ENCODE measurements at places on chromosomes 2 and 18.

DNA sequence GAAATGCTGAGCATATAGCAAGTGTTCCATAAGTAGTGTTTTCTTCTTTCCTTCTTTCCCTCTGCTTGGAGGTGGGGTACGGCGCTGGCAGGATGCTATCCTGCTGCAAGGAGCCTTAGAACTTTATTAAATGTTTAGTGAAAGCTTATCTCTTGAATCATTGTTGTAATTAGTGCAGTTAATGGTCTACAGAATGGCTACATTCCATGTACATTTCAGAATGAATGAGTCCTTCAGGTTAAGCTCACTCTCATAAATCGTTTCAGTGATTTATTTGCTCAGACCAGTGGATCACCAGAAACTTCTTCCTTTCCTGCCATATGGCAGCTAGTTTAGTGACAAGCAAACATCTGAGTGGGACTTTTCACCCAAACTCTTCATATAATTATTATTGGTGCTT is 3.3 kb upstream of the YWHAQ start:
- DNase-seq, result no peak

GRCh38 chr2:112343827-112344585 is 68.6 kb downstream of the ZC3H6 start:
- no peak for DNase-seq

DNA sequence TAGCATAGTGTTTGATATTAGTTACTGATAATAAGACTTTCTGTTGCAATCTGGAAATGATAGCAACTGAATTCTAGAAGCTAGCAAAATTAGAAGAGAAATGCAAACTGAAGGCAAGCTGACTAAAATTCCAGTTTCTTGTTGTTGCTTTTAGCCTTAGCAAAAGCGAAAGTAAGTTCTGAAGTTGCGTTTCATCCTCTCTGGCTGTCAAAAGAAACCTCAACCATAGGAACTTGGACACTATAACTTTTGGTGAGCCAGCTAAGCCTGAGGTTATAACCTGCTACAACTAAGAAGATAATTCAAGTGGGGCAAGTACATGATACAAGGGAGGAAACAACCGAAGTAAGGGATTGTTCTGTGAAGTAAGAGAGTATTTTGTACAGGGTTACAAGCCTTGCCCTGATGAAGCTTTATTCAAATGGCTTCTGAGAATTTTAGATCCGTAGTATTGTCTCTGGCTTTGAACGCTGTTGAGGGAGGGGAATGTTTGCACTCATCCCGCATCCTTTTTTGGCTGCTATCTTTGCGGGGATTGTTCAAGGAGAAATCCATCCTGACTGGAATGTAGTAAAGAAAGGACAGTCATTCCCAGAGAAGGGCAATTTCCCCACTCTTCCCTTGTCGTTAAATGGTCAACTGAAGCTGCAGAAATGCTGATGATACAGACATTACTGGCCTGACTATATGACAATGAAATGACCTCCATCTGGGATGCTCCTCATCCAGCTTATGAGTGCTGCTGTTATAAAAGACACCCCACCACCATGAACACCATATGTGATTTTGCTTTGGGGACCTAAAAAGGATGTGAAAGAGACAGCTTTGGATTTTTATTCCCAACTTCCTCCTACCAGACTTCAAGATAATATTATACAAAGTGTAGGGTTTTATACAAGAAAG is 7.0 kb upstream of the TMX3 start:
- no peak for DNase-seq

GRCh38 chr2:127464470-127465257 is 46.4 kb downstream of the PROC start:
- no peak for DNase-seq

DNA sequence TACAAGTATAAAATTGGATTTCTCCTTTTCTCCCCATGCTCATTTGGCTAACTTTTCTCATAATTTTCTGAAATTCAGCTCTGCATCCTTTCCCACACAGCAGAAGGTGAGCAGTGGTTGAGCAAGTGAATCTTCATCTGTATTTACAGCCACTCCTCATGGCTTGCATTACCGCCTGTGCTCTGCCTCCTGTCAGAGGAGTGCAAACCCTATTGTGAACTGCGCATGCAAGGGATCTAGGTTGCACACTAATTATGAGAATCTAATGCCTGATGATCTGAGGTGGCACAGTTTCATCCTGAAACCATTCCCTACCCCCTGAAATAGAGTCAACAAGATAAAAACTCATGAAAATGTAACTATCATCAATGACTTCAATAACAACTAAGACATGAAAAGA is 20.0 kb downstream of the ME2 start:
- DNase-seq, result no peak

GRCh38 chr2:240066489-240066888 is 13.2 kb upstream of the OR6B3 start:
- no peak for DNase-seq

DNA sequence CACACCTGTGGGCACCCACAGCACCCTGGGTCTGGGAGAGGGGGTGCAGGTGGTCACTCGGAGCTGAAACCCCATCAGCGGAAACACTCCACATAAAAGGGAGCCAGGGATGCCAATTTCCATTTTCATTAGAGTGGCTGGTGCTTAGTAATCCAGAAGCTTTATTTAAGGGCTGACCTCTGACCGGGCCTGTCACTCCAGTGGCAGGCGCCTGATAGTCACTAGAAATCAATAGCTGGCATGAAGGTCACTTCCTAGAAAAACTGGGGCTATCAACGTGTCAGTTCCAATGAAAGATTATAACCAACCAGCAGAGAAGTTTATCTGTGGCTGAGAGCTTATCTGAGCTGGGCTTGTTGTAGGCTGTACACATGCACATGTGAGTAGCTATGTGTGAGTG is 333.7 kb upstream of the SKOR2 start:
- no peak for DNase-seq

GRCh38 chr18:2304378-2305175 is 266.7 kb downstream of the METTL4 start:
- DNase-seq, result no peak

DNA sequence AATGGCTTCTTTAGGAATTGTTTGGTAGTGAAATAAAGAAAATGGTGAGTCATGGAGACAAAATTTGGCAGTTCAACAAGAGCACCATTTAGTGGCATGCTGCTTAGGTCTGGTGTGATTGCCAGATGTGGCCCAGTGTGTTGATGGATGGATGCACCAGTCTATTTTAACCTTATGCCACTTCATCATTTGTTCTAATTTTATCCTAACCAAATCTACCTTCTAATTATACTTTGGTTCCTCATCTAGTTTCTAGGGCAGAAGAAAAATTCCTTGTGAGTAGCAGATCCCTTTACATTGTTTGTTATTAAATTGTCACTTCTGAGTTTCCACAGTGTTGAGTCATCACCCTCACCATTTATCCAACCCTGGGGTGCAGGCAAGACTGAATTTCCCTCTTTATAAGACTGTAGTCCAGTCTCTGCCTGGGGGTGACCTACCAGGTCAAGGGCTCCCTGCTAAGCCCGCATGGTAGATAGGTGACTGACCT is 32.5 kb downstream of the NABP1 start:
- no peak for DNase-seq

DNA sequence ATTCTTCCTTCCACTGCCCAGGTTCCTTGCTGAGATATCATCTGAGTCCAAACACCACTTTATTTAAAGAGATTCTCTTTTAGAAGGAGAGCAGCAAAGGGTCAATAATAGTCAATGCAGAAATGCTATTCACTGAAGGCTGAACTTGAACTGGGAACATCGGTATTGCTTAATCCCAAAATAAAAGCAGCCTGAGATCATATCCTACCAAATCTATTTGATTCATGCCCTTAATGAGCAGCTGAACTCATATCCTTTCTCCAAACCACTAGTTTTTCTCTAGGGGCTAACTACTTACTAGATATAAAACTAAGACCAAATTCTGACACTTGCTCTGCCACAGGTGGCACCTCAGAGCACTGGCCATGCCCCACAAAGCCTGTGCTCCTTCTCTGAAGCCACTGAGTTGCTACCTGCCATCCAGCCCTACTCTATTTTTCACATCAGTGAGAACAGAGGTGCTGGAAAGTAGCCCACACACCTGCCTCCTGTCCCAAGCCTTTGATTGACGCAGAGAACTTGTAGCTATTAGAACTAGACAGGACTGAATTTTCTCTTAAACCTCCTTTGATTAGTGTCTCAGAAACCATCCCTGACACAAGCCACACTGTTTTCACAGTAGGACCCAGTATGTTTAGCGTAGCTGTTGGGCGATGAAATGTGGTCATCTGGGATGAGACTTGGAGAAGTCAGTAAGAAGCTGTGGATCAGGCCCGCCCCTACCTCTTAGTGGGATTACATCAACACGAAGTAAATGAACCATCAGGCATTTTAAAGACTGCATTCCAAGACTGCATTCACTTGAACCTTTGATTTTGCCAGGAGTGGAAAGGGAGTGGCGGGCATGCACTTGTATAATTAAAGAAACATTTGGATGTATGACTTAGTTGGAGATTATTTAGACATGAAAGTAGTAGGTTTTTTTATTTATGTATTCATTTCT is 124.3 kb downstream of the RBMS1 start:
- no peak for DNase-seq

DNA sequence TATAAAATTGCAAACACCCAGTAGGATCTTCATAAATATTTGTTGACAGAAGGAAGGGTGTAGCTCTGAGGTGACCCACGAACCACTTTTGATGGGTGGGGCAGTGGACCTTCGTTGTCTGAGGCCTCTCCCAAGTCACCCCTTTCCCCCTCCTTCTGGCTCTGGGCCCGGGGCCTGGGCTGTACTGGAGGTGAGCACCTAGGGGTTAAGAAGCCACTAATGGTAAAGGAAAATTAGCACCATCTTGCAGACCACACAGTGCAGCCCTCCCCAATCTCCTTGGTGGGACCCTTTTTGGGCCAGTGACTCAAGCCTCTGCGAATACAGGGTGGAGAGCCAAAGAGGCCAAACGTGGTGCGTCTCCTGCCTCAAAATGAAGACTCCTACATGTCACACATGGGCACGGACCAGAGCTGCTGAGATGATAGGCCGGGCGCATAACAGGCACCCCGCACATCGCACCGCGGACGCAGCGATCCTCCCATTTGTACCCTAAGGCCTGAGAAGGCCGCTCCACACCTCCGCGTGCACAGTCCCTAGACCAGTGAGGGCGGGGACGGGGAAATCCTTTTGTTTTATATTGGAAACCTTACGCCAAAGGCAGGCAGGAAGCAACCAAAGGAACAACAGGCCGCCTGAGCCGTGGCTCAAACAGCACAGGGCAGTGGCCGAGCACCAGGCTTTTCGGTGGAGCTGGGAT is 31.9 kb upstream of the ATP6V1B1 start:
- DNase-seq, result no peak

DNA sequence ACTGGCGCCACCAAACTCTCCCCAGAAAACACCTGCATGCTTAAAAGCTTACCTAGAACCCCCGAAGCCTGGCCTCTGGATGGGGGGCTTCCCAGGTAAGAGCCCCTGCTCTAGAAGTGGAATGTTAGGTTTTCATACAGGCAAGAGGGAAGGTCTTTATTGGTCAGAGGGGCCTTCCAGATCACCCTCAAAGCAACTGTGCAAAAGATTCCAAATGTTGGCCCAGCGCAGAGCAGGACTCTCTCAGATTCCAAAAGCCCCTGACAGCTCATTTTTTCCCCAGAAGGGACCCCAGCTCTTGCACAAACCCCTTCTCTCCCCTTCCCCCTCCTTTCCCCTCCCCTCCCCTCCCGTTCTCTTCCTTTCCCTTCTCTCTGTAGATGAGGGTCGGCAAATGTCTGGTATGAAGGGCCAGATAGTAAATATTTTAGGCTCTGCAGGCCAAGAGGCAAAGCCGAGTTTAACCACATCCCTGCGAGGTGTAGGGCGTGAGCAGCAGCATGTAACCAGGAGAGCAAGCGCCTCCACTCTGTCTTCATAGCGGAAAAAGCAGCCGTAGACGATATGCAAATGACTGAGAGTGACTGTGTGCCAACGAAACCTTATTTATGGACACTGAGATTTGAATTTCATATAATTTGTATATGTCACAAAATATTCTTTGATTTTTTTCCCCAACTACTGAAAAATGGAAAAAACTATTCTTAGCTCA is 116.9 kb downstream of the SMAD7 start:
- DNase-seq, result no peak

DNA sequence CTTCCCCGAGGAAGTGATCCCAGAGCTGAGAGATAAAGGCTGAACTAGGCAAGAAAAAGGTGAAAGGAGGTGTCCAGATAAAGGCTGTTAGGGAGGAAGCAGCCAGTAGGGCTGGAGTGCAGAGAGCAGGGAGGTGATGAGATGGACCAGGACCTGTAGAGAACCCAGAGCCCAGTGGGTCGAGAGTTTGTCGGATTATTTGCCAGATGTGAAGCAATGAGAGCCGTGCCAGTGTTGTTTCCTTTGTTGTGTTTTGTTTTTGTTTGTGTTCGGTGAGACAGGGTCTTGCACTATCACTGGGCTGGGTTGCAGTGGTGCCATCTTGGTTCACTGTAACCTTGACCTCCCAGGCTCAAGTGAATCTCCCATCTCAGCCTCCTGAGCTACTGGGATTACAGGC is 111.3 kb downstream of the ACTR3 start:
- DNase-seq, result no peak

- no peak for DNase-seq
These were observed 373.5 kb upstream of the CHST9 start for GRCh38 chr18:27558388-27559155.

- no peak for DNase-seq
These were observed 24.4 kb downstream of the NFE2L2 start for GRCh38 chr2:177239932-177240630.

GRCh38 chr2:55013936-55014335 is 36.3 kb downstream of the RTN4 start:
- DNase-seq, result no peak

- DNase-seq, result no peak
These were observed 19.2 kb upstream of the SEH1L start for GRCh38 chr18:12928641-12929040.

DNA sequence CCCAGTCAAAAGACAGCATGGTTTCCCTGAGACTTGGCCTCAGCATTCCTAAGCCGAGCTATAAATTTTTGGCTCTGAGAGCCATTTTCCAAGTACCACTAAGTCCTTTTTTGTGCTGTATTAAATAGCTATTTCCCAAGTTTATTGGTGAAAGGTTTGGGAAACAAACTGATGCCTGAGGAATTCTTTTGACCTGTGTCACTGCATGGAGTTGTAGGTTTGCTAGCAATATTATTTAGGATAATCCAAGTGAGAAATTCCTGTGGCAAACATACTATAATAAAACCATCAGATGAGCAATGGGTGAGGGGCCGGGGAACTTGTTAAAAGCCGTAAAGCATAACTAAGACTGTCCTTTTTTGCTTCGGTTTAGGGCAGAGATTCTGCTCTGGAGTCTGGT is 28.4 kb downstream of the ARHGAP28 start:
- DNase-seq, result no peak

DNA sequence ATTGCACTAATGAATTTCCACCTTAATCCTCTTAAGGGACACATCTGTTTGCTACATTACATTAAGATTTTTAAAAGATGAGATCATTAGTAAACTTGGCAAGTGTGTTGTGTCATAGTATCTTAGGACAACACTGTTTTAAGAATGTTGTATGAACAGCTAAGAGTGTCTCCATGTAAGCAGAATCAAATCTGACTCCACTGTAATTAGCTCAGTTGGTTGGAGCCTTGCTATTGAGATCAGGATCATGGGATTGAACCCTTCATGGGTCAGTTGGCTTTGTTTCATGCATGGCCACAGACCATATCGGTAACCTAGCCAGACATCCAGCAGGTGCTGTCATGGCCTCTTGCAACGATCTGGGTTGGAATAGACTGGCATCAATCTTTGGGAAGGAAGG is 5.2 kb downstream of the FHOD3 start:
- no peak for DNase-seq

- DNase-seq, result no peak
These were observed 107.5 kb upstream of the FSHR start for GRCh38 chr2:49261781-49262180.

GRCh38 chr2:195451160-195451559 is 205.9 kb upstream of the SLC39A10 start:
- DNase-seq, result no peak

GRCh38 chr18:37483221-37483971 is 82.2 kb downstream of the CELF4 start:
- DNase-seq, result no peak
